ENCODE measurements at places on chromosomes 7 and 10. TPM values are rescaled to one million over a fixed set of nuclear protein-coding genes. Genes with fewer than 3 reads are reported as not detected.

The TMEM178B gene
- not detected for total RNA-seq

The BMI1 gene
- 15.6 TPM for total RNA-seq

- H3K4me1 ChIP-seq, result no peaks in the 10 kb centered on the region
- no peak overlapping the region for H3K4me3 ChIP-seq
- H3K36me3 ChIP-seq, result no peaks in the 10 kb centered on the region
- no peak overlapping the region for H3K27ac ChIP-seq
Observed at GRCh38 chr10:130959752-130960195, 351.7 kb downstream of the TCERG1L start.

DNA sequence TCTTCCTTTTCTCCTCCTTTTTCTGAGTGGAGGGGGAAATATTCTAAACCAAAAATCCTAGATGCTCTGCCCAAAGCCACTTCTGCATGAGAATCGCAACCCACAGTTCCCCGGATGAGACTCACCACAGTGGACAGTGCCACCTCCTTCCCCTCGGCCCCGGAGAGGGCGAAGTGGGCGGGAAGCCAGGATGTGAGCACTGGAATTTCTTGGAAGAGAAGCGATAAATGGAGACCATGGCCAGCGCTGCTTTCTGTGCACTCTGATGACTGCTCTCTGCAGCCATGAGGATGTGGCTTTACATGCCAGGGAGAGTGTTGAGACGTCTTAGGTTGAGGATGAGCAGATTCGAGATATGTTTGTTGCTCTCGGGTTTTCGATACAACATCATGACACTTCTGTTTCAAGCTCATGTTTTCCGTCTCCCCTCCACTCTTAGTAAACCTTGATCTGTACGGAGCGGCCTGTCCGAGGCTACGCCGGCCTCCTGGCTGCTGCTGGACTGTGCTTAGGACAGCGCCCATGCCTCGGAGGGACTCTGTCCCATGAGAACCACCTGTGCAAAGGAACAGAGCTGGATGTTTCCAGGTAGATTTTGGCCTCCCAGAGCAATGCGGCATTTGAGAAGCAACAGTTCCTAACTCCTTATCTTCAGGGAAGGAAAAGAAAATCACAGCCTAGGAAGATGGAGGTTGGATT, 414.6 kb upstream of the FOXK1 start:
- no peak overlapping the region for H3K27ac ChIP-seq
- no peak overlapping the region for H3K4me3 ChIP-seq
- no peak for DNase-seq

- peak; percentile 31 for DNase-seq
- no peak overlapping the region for H3K27ac ChIP-seq
- no peaks in the 10 kb centered on the region for H3K36me3 ChIP-seq
- H3K27me3 ChIP-seq, result no peaks in the 10 kb centered on the region
Observed at GRCh38 chr10:35640474-35640873, 1.6 kb downstream of the FZD8 start.

DNA sequence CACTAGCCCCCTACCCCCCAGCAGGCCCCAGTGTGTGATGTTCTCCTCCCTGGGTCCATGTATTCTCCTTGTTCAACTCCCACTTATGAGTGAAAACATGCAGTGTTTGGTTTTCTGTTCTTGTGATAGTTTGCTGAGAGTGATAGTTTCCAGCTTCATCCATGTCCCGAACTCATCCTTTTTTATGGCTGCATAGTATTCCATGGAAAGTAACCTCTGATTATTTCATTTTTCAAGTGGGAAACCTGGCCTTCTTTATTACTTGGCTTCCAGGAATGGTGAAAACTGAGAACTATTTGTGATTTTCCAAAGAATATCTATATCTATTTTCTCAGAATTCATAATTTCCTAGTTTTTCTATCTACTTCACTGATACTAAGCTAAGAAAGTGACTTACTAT, 235.0 kb downstream of the MTERF1 start:
- H3K36me3 ChIP-seq, result no peaks in the 10 kb centered on the region
- H3K4me3 ChIP-seq, result no peak overlapping the region
- no peak for DNase-seq
- no peaks in the 10 kb centered on the region for H3K4me1 ChIP-seq

DNA sequence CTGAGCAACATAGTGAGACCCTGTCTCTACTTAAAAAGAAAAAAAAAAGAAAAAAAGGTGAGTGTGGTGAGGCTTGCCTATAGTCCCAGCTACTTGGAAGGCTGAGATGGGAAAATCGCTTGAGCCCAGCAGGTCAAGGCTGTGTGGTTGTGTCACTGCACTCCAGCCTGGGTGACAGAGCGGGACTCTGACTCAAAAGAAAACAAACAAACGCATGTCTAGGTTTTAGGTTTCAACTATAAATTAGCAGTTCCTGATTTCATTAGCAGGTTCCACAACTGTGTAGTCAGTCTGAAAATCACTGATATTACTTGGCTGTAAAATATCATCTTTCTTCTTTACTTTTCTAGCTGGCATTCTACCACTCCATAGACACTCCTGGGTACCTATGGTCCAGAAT, 155.7 kb upstream of the HGF start:
- no peaks in the 10 kb centered on the region for H3K4me1 ChIP-seq
- H3K27ac ChIP-seq, result no peak overlapping the region
- no peak for DNase-seq
- no peaks in the 10 kb centered on the region for H3K36me3 ChIP-seq

GRCh38 chr7:149330914-149331567, 69.0 kb downstream of the ZNF783 start:
- no peaks in the 10 kb centered on the region for H3K4me1 ChIP-seq
- no peaks in the 10 kb centered on the region for H3K36me3 ChIP-seq
- DNase-seq, result no peak
- H3K27me3 ChIP-seq, result no peaks in the 10 kb centered on the region
- H3K4me3 ChIP-seq, result no peak overlapping the region

DNA sequence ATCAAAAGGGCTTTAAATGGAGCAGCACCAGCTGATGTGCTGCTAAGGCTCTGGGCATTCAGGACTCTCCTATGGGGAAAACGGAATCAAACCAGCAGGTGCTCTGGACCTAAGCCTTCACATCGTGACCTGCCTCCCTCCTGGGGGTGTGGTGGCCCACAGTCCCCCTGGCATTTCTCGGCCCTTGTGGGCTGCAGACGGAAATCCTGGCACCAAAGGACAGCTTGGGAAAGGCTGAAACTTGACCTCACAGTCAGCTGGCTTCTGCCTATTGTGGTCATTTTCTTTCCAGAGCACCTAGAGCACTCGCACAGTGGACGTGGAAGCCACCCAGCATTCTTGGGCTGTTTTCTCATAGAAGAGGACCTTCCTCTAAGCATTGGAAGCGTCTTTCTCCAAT, 74.8 kb downstream of the TPST1 start:
- H3K27ac ChIP-seq, result no peak overlapping the region
- no peak for DNase-seq
- no peak overlapping the region for H3K4me3 ChIP-seq
- H3K36me3 ChIP-seq, result no peaks in the 10 kb centered on the region

DNA sequence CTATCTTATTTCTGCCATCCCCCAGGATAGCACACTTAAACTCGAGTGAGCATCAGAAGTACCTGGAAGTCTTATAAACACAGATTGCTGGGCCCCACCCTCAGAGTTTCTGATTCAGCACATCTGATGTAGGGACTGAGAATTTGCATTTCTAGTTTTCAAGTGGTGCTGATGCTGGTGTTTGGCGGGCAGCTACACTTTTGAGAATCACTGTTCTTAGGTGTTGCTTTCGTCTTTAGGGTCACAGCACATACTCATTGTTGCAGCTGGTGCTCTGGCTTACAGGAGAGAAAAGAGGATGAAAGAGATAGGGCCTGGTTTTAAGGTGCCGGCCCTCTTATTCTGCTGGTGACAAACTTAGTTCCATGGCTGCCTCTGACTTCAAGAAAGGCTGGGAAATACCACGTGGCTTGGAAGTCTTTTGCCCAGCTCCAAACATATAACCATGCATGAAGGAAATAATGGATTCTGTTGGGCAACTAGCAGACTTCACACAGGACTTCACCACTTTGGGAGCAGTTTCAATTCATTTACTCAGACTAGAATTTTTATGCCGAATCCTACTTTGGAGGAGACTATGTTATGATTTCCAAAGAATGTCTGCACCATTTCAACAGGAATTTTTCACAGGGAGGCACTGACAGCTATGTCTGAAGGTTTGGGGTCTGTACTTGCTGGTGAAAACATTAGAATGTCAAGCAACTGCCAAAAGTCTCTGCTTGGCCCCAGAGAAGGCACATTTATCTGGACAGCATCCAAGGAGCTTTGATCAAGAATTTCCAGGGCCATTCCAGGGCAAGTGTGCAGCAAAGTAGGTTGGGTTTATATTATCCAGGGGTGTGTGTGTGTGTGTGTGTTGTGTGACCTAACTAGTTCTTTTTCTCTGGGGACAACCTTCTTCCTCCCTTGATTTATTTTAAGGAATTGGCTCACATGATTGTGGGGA, 6.9 kb upstream of the MINDY4 start:
- H3K36me3 ChIP-seq, result no peaks in the 10 kb centered on the region
- H3K4me1 ChIP-seq, result peaks cover 8% of the 10 kb centered on the region
- H3K27me3 ChIP-seq, result no peaks in the 10 kb centered on the region
- no peak for DNase-seq
- H3K27ac ChIP-seq, result peak overlapping the region; percentile 23
- no peak overlapping the region for H3K4me3 ChIP-seq

DNA sequence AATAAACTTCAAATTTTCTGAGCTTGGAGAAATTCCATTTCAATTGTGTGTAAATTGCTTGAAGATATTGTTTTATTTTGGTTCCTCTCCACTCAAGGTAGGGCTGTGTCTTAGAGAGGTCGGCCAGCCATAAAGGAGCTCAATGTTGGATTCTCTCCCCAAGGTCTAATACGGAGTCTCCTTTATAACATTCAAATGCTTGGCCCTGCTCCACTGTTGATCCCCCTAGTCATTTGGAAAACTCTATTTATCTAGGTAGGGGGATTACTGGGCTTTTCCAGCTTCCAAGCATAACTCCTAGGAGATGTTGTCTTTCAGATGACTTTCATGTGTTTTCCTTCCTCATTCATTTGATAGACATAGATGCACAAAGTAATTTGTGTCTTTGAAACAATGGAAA, 170.9 kb downstream of the LRMDA start:
- no peak for DNase-seq
- no peaks in the 10 kb centered on the region for H3K36me3 ChIP-seq
- H3K27me3 ChIP-seq, result no peaks in the 10 kb centered on the region
- H3K4me3 ChIP-seq, result no peak overlapping the region
- H3K27ac ChIP-seq, result no peak overlapping the region

DNA sequence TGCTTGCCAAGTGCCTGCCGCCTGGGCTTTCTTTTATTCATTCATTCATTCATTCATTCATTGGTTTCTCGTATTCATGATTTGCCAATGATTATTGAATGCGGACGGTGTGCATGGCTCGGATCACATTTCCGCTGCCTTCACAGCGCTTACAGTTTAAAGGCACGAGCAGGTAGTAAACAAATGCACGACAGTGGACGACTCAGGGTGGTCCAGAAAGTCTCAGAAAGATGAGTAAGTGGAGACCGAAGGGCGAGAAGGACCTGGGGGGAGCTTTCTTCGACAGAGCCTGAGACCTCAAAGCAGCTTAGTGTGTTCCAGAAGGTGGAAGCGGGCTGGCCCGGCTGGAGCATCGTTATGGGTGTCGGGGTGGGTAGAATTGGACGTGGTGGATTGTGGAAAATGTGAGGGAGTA, 506 bp downstream of the MCM10 start:
- no peak overlapping the region for H3K27ac ChIP-seq
- H3K4me1 ChIP-seq, result no peaks in the 10 kb centered on the region
- H3K4me3 ChIP-seq, result peak overlapping the region; percentile 72
- DNase-seq, result no peak
- H3K36me3 ChIP-seq, result no peaks in the 10 kb centered on the region

DNA sequence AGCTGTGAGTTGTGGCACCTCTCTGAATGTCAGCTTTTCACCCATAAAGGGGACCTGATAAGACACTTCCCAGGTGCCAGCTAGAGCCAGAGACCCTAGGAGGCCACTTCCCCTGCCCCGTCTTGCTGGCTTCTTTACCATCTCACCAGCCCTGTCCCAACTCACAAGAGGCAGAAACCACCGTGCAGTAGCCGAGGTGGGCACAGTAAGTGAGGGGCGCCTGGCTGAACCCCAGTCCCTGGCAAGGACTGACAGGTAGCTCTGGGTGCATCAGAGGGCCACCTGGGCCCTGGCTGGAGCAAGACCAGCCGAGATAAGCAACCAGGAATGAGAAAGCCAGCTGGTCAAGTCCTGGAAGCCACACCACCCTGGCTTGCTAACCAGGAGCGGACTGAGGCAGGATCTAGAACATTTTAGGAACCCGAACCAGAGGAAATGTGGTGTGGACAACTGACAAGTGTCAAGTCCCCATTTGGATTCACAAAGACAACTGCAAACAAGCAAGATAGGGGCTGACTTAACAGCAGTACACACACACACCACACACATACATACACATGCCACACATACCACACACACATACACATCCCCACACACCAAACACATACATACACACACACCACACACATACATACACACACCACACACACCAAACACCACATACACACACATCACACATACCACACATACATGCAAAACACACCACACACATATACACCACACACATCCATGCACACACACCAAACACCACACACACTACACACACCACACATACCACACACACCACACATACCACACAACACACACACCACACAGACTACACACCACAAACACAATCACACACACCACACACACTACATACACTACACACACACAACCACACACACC, 20.8 kb downstream of the OGDHL start:
- no peak overlapping the region for H3K4me3 ChIP-seq
- H3K27me3 ChIP-seq, result no peaks in the 10 kb centered on the region
- H3K27ac ChIP-seq, result no peak overlapping the region
- no peaks in the 10 kb centered on the region for H3K4me1 ChIP-seq
- DNase-seq, result no peak

- no peak for DNase-seq
- no peak overlapping the region for H3K27ac ChIP-seq
- no peaks in the 10 kb centered on the region for H3K4me1 ChIP-seq
- H3K27me3 ChIP-seq, result no peaks in the 10 kb centered on the region
- H3K36me3 ChIP-seq, result peaks cover 84% of the 10 kb centered on the region
- H3K4me3 ChIP-seq, result no peak overlapping the region
Observed at GRCh38 chr10:104021246-104021645, 54.3 kb downstream of the SLK start.

GRCh38 chr7:76377186-76377918, 18.6 kb upstream of the YWHAG start:
- H3K4me3 ChIP-seq, result no peak overlapping the region
- DNase-seq, result no peak
- peaks cover 7% of the 10 kb centered on the region for H3K4me1 ChIP-seq
- H3K27ac ChIP-seq, result no peak overlapping the region
- no peaks in the 10 kb centered on the region for H3K27me3 ChIP-seq

- DNase-seq, result no peak
- H3K4me1 ChIP-seq, result no peaks in the 10 kb centered on the region
- no peaks in the 10 kb centered on the region for H3K27me3 ChIP-seq
- no peak overlapping the region for H3K4me3 ChIP-seq
Observed at GRCh38 chr7:114650491-114650890, 235.9 kb downstream of the FOXP2 start.

Data from Peyer's patch (tissue), 4 donors.